IMR-90 (cell line): ENCODE measurements at places on chromosomes 13 and 19. TPM values are rescaled to one million over a fixed set of nuclear protein-coding genes. Genes with fewer than 3 reads are reported as not detected.

CTXN1 gene
- total RNA-seq: 0.36 and 0.56 TPM in 2 replicates

- no peak for DNase-seq
These were observed 30.0 kb downstream of the MYO9B start for GRCh38 chr19:17105556-17105955.

DNA sequence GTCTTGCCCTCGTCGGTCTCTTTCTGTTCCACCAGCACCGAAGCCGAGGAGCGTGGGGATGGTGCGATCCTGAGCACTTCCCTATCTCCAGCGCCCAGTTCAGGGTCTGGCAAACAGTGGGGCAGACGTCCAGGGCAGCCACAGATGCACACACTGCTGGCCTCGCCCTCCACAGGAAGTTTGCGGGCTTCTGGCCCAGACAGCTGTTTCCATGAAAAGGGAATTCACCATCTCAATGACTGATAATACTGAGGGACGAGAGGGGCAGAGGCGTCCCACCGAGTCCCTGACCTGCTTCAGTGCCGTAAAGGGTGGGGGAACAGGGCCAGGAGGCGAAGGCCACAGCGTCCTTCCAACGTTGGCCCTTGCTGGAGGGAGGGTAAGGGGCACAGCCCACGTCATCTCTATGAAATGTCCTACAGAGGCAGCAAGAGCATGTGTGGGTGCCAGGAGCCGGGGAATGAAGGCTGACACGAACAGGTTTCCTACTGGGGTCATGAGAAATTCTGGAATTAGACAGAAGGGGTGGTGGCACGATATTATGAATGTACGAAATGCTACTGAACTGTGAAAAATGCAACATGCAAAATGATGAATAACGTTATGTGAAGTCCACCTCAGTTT, 19.5 kb downstream of the SHC2 start:
- DNase-seq: no peak

DNA sequence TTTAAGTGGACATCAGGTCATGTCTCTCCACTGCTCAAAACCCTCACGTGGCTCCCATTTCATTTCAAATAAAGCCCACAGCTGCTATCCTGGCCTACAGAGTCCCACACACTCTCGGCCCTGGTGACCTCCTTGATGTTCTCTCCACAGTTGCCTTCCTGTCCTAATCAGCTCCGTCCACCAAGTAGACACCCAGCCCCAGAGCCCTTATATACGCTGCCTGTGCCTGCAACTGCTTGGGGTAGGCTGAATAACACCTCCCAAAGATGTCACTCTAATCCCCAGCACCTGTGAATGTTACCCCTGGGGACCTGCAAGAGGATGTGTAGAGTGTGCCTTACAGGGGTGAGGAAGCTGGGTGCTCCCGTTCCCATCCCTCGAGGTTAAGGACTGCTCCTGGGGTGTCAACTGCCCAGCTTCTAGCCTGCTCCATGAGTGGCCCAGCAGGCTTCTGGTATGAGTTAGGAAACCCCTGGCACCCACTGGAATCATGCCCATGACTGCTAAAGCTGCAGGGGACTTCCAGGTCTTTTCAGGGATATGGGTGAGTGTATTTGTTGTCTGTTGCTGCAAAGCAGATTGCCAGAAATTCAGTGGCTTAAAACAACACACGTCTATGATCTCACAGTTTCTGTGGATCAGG, 6.0 kb downstream of the FAM187B start:
- no peak for DNase-seq

OR7D2 gene
- total RNA-seq: not detected in 2 replicates

GRCh38 chr13:85640727-85641126, 158.5 kb downstream of the SLITRK6 start:
- no peak for DNase-seq

DNA sequence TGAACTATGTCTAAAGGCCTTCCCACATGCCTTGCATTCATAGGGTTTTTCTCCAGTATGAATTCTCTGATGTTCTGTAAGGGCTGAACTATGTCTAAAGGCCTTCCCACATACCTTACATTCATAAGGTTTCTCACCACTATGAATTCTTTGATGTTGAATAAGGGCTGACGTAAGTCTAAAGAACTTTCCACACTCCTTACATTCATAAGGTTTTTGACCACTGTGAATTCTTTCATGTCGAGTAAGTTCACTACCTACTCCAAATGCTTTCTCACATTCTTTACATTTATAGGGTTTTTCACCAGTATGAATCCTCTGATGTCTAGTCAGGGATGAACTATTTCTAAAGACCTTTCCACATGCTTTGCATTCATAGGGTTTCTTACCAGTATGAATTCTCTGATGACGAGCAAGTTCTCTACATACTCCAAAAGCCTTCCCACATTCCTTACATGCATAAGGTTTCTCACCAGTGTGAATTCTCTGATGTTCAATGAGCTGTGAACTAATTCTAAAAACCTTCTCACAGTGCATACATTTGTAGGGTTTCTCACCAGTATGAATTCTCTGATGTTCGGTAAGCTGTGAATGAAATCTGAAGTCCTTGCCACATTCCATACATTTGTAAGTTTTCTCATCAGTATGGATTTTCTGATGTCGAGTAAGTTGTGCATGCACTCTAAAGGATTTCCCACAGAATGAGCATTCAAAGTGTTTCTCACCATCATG, 19.1 kb upstream of the ZNF260 start:
- peak; percentile 3 for DNase-seq

KIR3DL1 gene
- total RNA-seq: not detected in 2 replicates

- no peak for DNase-seq
These were observed 50.3 kb downstream of the CCDC70 start for GRCh38 chr13:51912091-51912490.

DNA sequence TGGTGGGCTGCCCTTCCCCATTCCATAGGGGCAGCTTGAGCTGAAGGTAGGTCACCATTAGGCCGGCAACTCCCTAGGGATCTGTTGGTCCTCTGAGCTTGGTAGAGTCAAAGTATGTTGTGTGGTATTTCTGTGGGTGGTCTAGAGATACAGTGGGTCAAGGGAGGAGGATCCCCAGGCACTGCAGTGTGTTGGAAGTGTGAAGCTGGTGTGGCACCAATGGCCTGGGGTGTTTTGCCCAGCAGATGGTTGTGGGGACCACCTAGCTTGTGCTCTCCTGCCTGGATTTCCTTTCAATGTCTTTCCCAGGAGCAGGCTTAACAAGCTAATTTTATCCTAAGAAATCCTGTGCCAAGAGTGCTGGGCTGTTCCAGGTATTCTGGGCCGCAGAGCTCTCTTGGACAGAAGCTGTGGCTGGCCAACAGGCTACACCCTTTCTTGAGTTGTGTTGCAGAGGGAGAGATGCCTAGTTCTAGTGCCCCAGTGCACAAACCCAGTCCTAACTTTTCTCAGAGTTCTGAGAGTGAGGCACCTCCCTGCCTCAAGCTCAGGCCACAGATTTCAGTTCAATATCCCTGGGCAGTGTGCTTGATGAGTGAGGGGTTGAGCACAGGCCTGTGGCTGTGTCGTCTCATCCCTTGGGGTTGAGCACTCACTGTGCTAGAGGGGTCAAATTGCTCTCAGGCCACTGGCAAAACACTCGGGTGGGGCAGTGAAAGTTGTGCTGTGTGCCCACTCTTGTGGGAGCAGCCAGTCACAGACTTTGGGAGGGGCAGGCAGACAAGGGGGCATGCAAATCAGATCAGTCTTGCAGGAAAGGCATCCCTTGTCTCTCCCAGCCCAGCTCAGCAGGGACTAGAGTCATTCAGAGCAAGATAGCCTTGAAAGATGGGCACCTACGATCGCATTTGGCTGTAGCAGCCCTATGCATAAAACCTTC, 1806.1 kb upstream of the MIR17HG start:
- DNase-seq: no peak

- DNase-seq: no peak
These were observed 41.8 kb downstream of the EFNB2 start for GRCh38 chr13:106493533-106494220.

KISS1R gene
- not detected in 2 replicates for total RNA-seq
